ENCODE measurements at places on chromosomes 1 and 21.

DNA sequence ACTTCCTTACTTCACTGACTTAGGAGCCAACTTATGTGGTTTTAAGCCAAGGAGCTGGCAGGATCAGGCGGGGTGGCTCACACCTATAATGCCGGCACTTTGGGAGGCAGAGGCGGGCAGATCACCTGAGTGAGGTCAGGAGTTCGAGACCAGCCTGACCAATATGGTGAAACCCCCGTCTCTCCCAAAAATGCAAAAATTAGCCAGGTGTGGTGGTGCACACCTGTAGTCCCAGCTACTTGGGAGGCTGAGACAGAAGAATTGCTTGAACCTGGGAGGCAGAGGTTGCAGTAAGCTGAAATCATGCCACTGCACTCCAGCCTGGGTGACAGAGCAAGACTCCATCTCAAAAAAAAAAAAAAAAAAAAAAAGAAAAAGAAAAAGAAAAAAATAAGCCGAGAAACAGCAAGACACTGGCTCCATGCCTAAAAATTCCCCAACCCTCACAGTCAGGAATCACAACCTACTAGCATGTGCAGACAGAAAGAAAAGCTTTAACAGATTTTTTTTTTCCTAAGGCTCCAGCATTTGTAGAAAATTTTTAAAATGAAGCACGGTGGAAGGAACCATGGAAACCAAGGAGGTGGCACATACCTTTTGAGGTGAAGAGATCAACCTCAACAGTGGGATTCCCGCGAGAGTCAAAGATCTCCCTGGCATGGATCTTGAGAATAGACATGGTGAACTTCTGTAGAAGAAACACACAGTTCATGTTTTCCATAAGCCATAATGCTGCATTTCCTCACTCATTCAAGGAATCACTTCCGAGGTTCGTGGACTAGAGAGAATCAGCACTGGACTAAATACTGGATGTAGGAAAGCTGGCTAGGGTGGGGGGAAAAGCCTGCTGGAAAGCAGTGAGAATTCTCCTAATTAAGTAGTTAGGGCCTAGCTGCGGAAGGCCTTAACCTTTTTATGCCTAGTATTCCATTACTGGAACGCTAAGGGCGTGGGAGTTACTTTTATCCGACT, 4.0 kb downstream of the ENO1 start:
- DNase-seq: no peak

GRCh38 chr1:87127581-87127980, 201.1 kb upstream of the LMO4 start:
- DNase-seq: no peak

- DNase-seq: no peak
Observed at GRCh38 chr21:17451364-17451891, 61.4 kb upstream of the CXADR start.

DNA sequence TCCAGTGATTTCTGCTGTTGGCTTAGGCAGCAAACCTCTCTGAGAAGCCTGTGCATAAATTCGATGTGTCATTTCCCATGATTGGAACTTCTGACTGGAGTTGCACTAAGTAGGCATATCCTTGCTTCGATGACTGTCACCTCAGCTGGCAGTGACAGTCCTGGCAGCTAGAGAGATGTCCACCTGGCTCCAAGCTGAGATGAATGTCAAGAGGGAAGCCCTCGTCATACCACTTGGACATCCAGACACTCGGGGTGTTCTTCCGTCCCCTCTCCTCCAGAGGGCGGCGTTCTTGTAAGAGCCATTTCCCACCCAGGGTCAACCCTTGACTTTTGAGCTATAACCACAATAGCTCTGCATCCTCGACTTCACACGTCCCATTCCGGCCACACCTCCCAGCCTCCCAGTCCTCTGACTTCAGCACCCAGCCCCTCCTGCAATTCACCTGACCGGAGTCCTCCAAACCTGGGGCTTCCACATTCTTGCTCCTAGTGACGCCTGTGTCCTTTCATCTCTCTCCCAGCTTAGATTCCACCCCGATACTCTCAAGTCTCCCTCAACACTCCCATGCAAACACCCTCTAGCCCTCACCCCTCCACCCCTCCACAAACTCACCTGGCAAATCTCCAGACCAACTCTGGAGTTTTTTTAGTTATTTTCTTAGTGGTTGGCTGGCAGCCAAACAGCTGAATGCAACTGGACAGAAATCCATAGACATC, 17.3 kb downstream of the CA6 start:
- no peak for DNase-seq

- DNase-seq: no peak
Observed at GRCh38 chr1:33169290-33170055, 12.4 kb downstream of the TRIM62 start.

DNA sequence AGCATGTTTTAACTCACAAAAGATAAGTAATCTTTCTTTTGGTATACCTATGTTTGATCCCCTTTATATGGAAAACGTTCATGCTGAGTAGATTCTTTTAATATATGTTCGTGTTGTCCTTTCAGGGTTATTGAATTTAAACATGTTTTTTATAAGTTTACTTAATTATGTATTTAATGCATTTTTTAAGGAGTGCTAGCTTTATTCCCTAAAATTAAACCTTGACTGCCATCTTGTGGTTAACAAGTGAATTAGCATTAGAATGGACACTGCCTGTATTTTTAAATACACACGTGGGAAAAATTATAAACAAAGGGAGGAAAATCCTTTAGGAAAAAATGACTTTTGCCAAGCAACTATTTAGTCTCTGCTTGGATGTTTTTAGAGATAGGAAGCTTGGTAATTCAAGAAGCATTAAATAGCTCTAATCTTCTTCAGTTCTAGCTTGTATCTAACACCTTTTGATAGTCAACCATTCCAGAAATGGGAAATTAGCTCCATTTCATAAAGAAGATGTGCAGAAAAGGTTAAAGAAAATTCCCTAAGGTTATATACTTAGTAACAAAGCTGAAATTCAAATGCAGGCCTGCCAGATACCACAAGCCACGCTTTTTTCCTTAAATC, 43.0 kb downstream of the UBE2U start:
- no peak for DNase-seq

DNA sequence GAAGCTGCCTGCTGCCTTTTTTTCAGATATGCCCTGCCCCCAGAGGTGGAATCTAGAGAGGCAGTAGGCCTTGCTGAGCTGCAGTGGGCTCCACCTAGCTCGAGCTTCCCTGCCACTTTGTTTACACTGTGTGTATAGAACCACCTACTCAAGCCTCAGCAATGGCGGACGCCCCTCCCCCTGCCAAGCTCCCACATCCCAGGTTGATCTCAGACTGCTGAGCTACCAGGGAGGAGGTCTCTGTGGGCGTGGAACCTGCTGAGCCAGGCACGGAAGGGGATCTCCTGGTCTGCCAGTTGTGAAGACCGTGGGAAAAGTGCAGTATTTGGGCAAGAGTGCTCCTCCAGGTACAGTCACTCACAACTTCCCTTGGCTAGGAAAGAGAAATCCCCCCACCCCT, 65.1 kb downstream of the MSH4 start:
- DNase-seq: no peak

- DNase-seq: no peak
Observed at GRCh38 chr1:110007046-110007830, 22.7 kb downstream of the AHCYL1 start.

GRCh38 chr1:184604152-184604900, 150.3 kb downstream of the EDEM3 start:
- DNase-seq: no peak

DNA sequence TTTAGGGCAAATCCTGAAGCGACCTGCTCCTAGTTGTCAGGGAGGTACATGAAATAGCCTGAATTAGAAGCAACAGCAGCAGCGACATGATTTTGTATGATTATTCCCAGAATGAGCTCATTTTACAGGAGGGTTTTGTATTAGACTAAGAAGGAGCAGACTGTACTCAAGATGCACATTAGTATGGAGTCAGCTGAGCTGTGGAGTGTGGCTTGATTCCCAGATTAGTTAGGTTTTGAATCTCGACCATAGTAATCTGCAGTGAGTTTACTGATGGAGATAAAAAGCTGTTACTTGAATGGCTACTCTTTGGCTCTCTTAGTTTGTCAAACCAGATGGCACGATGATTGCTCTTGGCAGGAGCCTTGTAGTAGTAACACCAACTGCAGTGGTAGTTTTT, 143.1 kb downstream of the PHTF1 start:
- no peak for DNase-seq

DNA sequence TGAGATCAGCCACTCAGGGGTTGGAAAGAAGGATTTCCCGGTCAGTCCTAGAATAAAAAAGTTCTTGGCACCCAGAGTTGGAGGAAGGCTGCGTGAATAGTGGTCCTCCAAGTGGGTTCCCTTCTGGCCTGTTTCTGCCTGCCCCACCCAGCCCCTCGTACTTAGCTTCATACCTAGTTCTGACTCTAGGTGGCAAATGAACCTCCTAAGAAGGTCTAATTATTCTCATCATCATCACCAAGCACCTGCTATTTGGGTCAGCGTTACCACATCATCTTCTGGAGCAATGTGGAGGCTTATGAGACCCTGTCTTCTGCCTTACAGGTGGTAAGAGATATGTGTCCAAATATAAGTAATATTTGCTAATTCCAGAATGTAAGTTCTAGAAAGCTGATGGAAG, 35.9 kb upstream of the NFASC start:
- no peak for DNase-seq

DNA sequence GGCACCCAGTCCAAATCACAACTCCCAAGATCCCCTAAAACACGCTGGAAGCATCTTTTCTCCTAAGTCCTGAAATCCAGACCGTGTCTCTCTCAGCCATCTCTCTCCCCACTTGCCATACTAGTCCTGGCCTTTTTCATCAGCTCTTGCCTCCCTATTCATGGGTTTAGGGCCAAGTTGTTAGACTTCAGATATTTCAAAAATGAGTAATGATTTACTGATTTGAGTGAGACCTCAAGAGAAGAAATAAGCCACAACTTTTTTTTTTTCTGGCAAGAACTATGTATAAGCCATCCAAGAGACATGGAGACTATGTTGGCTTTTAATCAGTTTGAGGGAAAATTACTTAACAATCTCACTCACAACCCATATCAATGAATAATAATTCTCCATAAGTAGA, 62.5 kb downstream of the TBX15 start:
- DNase-seq: no peak

GRCh38 chr1:93775224-93775623, 93.6 kb upstream of the BCAR3 start:
- no peak for DNase-seq

DNA sequence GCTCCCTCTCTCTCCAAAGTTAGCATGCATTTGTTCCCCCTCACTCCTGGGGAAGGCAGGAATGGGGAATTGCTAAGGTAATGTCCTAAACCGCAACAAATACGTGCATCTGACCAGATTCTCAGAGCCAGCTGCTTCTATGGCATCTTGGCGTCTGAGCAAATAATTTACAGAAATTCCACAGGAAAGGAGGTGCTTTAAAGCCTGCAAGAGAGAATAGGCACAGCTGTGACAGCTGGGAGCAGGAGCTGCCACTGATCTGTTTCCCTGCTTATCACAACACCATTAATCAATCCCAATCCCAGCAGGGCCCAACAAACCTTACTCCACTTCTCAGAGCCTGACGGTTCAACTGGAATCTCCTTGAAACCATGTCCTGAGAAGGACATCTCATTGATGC, 83.5 kb upstream of the ZNF281 start:
- no peak for DNase-seq

GRCh38 chr1:85328713-85329397, 52.4 kb upstream of the BCL10 start:
- no peak for DNase-seq

GRCh38 chr1:5943343-5944124, 48.7 kb downstream of the NPHP4 start:
- no peak for DNase-seq

DNA sequence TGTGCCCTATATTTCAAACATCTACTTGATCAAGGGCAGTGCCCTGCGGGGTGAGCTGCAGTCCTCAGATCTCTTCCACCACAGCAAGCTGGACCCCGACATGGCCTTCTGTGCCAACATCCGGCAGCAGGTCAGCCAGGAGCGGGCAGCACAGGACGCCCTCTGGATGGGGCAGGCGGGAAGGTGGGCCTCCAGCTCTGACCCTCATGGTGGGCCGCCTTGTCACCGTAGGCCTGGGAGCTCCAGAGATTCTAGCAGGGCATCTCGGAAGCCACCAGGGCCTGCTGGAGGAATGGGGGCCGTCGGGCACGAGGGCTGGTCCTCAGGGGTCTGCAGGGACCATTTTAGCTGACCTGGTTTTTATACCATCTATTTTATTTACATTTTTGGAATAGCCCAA, 15.6 kb upstream of the MFN2 start:
- DNase-seq: no peak

DNA sequence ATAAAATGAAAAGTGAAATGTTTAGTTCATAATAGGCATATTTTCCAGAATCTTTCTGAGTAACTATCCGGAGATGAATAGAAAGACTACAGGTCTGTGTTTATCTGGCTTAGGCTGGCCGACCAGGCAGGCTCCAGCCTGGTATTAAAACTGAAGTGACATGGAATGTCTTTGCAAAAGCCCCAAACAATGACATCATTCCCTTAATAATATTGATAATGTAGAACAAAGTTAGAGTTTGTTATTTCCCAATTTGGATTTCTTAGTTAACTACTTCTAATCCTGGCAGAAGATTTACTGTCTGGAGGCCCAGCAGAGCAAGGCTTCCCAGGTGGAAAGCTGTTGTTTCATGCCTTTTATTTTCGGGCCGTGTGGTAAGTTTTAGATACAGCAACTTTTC, 207.7 kb downstream of the GREM2 start:
- no peak for DNase-seq

DNA sequence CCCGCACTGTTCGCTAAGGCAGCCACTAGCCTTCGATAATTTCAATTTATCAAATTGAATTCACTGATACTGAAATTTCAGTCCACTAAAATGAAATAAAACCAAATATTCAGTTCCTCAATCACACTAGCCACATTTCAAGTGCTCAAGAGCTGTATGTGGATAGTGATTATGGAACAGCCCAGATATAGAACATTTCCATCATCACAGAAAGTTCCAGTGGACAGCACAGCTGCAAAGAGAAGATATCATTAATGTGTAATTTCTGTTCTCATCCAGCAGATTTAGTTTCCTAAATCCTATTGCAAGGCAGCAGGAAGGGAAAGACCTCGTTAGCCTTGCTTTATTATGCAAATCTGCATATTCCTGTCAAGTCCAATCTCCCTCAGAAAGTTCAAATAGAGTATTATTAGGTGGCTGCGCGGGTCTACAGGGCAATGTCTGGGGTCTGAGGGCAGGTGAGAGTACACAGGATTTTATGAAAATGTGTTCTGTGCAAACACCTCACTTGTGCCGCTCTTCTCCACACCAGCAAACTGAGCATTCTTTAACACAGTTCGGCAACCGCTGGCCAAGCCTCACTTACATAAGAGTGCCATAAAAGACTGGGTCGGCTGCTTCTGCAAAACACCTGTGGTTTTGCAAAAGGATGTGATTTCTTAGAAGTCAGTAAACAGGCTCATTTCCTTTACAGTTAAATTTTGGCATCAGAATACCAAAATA, 22.4 kb downstream of the CAPZB start:
- DNase-seq: no peak

- peak; percentile 76 for DNase-seq
Observed at GRCh38 chr21:42645211-42646075, 8.0 kb upstream of the PDE9A start.

GRCh38 chr1:6002714-6003501, 10.7 kb upstream of the NPHP4 start:
- DNase-seq: no peak

GRCh38 chr21:38861989-38862683, 56.4 kb downstream of the ETS2 start:
- no peak for DNase-seq

GRCh38 chr1:184858288-184858687, 103.6 kb upstream of the EDEM3 start:
- DNase-seq: no peak

GRCh38 chr1:246492611-246493245, 14.4 kb downstream of the SMYD3 start:
- DNase-seq: peak; percentile 61
